DMS153 (cell line): ENCODE measurements at places on chromosomes 5 and 9.

GRCh38 chr5:116455061-116455460 lies 119.6 kb downstream of the SEMA6A start:
- no peak for DNase-seq

DNA sequence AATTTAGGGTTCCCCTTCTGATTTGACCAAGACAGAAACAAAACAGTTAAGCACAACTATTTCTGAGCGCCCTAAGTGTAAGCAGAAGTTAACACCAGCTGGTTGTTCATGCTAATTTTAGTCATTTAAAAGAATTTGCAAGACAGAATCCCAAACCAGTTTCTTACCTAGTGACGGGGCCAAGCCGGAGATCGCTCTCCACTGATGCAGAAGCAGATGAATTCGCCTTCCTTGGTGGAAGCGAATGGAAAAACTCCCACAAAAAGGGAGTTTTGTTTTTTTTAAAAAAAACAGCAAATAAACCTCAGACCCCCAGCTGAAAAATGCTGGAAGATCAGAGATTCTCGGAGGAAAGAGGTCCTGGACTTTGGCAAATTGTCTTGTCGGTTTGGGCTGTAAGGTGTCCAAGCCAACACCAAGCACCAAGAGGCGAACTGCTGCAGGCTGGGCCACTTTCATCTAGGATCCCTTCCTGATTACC lies 47.4 kb upstream of the GLDC start:
- DNase-seq: no peak

- DNase-seq: no peak
These were observed 974 bp downstream of the C9orf40 start for GRCh38 chr9:74951725-74952151.

DNA sequence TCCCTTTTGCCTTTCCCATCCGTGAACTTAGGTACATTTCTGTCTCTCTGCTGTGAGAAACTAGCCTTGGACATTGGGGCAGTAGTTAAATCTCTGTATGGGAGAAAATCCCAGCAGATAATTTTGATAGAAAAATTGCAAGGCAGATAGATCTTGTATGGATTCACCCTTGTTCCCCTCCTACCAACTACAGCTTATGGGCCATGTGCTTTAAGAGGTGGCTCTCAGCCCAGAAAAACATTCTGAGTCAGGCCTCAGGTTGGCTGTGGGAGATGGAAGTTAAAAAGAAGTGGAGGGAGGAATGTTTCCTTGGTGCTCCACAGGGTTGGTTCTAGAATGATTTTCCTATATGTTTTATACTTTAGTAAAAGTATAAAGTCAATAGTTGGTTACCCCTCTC lies 1.4 kb upstream of the KDM3B start:
- DNase-seq: no peak

DNA sequence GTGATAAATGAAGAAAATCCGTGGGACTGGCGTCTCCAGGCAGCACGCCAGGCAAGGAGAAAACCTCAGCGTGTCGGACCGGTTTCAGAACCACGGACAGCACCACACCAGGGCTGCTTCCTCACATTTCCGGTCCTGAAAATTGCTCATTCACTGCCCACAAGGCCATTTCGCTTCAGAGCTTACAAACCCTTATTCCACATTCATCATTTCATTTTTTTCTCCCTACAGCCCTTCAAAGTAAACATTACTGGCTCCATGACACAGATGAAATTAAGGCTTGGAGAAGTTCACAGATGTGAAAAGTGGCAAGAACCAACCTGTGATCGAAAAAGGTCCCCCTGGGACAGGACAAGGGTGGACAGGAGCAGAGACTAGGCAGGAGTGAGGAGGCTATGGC lies 1.5 kb upstream of the GPRIN1 start:
- no peak for DNase-seq

GRCh38 chr9:137049544-137050449 lies 3.8 kb upstream of the NPDC1 start:
- no peak for DNase-seq

DNA sequence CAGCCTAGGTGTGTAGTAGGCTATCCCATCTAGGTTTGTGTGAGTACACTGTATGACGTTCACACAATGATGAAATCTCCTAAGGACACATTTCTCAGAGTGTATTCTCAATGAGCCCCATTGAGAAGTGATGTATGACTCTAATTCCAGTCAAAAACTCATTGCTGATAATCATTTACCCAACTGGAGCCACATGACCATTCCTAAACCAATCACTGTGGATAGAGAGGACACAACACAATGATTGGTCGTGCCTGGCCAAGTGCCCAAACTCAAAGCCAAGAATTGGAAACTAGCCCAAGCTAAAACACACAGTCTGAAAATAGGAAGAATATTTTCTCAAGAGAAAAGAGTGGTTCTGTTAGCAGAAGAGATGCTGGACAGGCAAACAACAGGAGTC lies 191.2 kb downstream of the ZNF462 start:
- no peak for DNase-seq

DNA sequence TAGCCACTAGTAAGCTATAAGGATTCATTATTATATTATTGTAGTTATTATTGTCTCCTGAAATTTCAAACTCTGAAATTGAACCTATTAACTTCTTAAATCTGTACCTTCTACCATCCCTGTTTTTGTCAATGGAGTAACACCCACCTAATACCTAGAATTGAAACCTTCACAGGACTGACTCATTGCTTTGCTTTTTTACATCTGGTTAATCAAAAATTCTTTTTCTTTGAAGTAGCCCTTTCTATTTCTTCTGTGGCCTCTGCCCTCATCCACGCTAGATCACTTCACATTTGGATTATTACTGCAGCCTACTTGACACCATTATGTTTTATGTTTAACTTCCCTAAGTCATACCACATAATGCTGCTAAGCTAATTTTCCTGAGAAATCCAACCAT lies 35.6 kb downstream of the RBM27 start:
- DNase-seq: no peak

DNA sequence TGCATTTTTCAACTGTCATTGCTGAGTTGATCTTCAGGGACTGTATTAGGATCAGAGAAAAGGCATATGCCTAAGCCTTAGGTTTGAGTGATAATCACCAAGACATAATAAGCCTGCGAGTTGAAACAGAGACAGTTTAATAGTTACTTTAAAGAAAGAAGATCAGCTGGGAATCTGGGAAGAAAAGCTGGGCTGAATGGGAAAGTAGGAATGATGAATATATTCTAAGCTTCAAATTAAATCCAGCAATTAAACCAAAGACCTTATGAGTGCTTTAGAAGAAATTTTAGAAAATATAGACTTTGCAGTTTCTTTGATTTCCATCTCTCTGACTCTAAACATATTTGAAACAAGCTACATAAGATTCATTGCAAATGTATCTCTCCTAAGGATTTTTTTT lies 222.3 kb downstream of the ENC1 start:
- DNase-seq: no peak

GRCh38 chr5:107670087-107670931 lies 428 bp downstream of the EFNA5 start:
- DNase-seq: no peak

GRCh38 chr9:70746316-70746715 lies 331.9 kb upstream of the KLF9 start:
- DNase-seq: no peak

GRCh38 chr5:124060011-124060410 lies 548.0 kb downstream of the CSNK1G3 start:
- DNase-seq: no peak

- no peak for DNase-seq
These were observed 206.2 kb downstream of the TTLL11 start for GRCh38 chr9:121886759-121887485.

DNA sequence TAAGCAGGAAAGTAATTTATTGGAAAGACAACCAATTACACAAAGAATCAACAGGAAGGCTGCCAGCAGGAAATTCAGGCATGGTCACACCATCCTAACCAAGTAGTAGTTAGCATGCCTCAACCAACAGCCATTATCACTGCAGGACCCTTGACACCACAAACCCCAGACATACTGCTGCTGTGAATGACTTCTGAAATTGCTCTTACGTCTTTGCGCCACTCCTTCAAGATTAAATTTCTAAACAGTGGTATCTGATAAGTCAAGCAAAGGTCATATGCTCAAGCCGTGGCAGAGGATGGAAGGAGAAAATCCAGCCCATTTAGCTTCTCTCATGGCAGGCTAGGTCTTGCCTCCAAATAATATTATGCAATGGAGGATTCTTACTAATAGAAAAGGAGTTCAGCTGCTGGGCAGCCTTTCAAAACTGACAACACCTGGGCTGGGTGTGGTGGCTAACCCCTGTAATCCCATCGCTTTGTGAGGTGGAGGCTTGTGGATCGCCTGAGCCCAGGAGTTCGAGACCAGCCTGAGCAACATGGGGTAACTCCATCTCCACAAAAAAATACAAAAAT lies 5.0 kb upstream of the PTGER4 start:
- DNase-seq: no peak

DNA sequence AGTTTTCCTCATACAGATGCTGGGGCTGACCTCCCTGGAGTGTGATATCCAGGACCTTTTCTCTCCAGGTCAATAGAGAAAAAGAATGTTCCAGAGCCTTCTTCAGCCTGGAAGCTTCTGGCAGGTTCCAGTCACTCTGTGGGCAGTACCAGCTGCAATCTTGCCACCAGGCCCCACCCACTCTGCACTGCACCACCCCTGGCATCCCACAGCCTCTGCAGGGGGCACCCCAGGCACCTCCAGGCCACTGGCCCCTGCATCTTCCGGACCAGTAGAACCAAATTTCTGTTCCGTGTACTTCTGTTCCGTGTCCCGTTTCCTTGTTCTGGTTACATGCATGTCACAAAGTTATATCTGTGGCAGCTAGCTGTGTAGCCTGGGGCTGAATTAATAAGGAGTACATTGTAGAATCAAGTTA lies 83.3 kb upstream of the ZBTB43 start:
- DNase-seq: no peak

- DNase-seq: no peak
These were observed 564.4 kb upstream of the NUDT12 start for GRCh38 chr5:104126980-104127379.

DNA sequence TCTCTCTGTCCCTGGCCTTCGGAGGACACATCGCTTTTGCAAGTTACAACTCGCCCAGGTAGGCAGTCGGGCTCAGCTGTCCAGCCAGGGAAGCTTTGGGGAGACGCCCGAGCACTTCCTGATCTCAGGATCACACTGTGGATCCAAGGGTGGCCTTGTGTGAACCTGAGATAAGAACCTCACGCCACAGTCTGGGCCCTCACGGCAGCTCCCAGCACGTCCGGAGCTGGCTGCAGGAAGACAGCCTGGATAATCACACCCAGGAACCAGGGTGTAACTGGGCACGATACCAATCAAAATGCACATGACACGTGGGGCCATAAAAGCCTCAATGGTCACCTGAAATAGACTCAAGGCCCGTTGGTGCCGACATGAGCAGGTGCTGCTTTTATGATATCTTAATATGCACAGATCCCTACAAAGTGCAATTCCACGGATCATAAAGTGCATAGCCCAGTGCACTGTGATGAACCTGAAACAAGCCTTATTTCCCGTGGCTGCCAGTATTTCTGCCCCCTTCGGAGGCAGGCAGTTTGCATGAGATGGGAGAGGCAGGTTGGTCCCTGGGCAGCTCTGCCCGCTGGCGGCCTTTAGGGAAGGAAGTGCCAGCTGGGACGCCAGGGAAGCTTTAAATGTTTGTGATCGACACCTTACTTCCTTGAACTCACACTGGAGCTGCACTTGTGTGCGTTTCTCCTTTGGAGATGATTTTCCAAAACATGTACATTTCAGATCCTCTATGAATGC lies 14.5 kb downstream of the SLC6A18 start:
- peak; percentile 95 for DNase-seq

DNA sequence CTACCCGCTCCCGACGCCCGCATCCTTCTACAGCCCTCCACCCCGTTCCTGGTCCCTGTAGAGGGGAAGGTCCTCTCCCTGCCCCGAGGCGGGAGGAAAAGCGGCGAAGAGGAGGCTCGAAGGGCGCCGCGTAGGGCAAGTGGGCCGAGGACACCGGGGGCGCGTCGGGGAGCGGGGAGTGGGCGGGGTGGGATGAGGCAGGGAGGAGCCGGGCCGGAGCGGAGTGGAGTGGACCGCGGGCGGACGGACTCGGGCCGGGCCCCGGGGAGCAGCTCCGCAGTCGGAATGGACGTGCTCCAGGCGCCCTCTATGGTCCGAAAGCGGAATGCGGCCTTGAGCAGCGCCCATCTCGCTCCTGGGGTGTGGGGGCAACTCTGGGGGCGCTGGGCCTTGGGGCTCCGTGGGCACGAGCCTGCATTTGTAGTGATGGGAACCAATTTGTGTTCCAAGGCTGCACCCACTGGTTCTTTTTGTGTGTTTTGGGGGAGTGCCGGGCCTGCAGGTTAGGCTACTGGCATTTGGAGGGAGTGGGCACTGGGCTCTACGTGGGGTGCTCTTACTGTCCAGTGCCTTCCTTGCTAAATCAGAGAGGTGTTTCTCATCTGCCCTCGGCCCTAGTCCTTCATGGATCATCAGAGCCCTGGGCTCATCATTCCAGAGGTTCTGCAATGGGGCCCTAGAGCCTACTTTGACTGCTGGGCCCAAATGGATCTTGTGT lies 7.3 kb downstream of the IRX1 start:
- DNase-seq: no peak

- DNase-seq: peak; percentile 30
These were observed 227.3 kb upstream of the DAPK1 start for GRCh38 chr9:87270221-87270847.

- no peak for DNase-seq
These were observed 187.9 kb upstream of the TLX3 start for GRCh38 chr5:171120986-171121622.

DNA sequence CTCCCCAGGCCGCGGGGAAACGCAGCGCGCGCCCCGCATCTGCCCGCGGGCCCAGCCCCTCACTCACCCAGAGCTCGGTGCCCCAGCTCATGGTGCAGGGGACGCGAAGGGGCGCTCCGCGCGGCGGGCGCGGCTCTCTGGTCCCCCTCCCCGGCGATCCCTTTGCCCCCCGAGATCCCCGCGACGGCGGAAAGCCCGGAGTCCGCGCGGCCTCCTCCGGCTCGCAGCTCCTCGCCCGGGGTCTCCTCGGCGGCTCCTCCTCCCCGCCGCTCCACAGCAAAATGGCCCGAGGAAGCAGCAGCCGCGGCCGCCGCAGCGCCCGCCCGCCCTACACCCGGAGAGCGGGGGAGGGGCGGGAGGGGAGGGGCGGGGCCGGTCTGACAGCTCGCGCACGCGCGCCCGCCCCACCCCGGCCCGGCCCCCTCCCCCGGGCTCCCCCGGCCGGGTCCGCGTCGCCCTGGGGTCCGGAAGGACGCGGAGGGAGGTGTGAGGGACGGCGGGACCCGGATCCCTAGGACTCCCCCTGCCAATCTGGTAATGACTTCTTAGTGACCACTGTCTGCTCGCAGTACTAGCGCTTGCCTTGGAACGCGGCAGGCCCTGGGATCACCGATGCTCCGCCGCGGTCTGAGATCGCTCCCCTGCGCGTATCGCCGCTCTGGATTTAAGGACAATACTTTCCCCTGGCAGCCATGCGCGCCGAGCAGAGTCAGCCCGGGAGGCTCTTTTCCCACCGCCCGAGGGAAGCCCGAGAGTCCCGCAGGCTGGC lies at the start of gene FNBP1:
Gene FNBP1 (minus strand): TSS at position 305 of the 769 bp plus-strand sequence. CDS start 214 bp downstream, at position 91.
- peak; percentile 29 for DNase-seq

- DNase-seq: no peak
These were observed 8.5 kb downstream of the PTGS1 start for GRCh38 chr9:122379340-122379739.

GRCh38 chr9:84759300-84759750 lies 89.8 kb downstream of the NTRK2 start:
- no peak for DNase-seq
